ENCODE measurements at places on chromosomes 12 and 14. TPM values are rescaled to one million over a fixed set of nuclear protein-coding genes. Genes with fewer than 3 reads are reported as not detected.

The PDZRN4 gene
- total RNA-seq, result 41.1 TPM

The CIDEB gene
- 3.0 TPM for total RNA-seq

The ZFC3H1 gene
- 48.9 TPM for total RNA-seq

The MMP17 gene
- 22.4 TPM for total RNA-seq

The CLEC14A gene
- total RNA-seq, result 3.2 TPM

The CCDC38 gene
- not detected for total RNA-seq

The MYH6 gene
- not detected for total RNA-seq

The FGF6 gene
- total RNA-seq, result not detected

The OTX2 gene
- 0.25 TPM for total RNA-seq

The APOF gene
- total RNA-seq, result not detected

The CPNE6 gene
- 46.2 TPM for total RNA-seq

The PZP gene
- under 0.01 TPM for total RNA-seq

The ADSS1 gene
- 2.0 TPM for total RNA-seq

The C12orf50 gene
- total RNA-seq, result not detected

The CISTR gene
- not detected for total RNA-seq

The STAT6 gene
- total RNA-seq, result 4.9 TPM

The KIF5A gene
- 79.9 TPM for total RNA-seq

The PAPOLA gene
- total RNA-seq, result 162 TPM

The MNAT1 gene
- total RNA-seq, result 57.0 TPM

The RFX4 gene
- total RNA-seq, result 6.4 TPM

The HAL gene
- under 0.01 TPM for total RNA-seq

The IGF1 gene
- 3.9 TPM for total RNA-seq

The PNN gene
- total RNA-seq, result 34.7 TPM

The FAM186B gene
- not detected for total RNA-seq

The ADCK1 gene
- 4.4 TPM for total RNA-seq

The PLEKHD1 gene
- 0.49 TPM for total RNA-seq
